ENCODE measurements at places on chromosomes 6 and 20.

GRCh38 chr6:32920715-32921114 lies 20.1 kb downstream of the HLA-DMB start:
- no peak for DNase-seq

GRCh38 chr6:122853259-122853995 lies 64.4 kb downstream of the SMPDL3A start:
- no peak for DNase-seq

- no peak for DNase-seq
These were observed 456.2 kb upstream of the SULF2 start for GRCh38 chr20:48241482-48241881.

- no peak for DNase-seq
These were observed 55.4 kb upstream of the BMP2 start for GRCh38 chr20:6711951-6712649.

GRCh38 chr6:134557509-134557908 lies 239.6 kb upstream of the SGK1 start:
- DNase-seq = no peak

GRCh38 chr20:18056174-18057100 lies 1.3 kb downstream of the OVOL2 start:
- peak; percentile 60 for DNase-seq

DNA sequence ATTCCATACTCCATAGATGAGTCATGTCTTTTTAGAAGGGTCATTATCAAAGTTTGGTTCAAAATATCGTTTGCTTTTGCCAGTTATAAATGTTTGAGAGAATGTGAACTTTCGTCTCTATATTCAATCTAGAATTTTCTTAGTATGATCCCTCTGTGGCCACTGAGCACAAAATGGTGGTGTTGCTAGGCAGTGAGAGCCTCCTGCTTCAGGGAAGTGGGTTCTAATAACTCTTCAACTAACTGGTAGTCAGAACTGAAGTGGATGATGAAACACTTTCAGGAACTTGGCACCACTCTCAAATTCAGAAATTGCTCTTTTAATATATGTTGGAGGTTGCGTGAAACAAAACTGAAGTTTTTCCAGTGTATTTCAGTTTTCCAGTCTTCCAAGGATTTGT lies 125.0 kb upstream of the DOK5 start:
- DNase-seq = no peak

GRCh38 chr6:158377860-158378259 lies 65.6 kb downstream of the TULP4 start:
- DNase-seq = no peak
